ENCODE measurements at places on chromosomes 6 and 20.
A peak's percentile ranks its signal among the peaks of the same experiment; 100 is the strongest.

GRCh38 chr20:33313686-33314314, 30.8 kb downstream of the BPIFB1 start:
- no peak for DNase-seq

DNA sequence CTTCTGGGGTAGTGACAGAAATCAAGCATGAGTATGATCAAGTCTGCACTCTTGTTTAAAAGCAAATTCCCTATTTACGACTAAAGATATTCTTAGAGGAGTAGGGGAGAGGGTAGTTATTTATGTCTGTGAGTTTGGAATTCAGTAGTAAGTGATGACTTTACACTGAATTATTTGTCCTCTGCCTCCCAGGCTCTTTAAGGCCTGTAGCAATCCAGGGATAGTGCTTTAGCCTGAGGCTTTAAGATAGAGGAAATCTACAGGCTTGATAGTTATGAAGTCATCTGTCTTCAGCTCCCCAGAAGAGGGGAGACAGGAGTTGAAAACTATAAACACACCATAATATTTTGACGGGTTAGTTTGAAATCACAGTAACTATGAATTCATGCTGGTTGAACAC, 664.5 kb downstream of the EPM2A start:
- DNase-seq, result peak; percentile 50

DNA sequence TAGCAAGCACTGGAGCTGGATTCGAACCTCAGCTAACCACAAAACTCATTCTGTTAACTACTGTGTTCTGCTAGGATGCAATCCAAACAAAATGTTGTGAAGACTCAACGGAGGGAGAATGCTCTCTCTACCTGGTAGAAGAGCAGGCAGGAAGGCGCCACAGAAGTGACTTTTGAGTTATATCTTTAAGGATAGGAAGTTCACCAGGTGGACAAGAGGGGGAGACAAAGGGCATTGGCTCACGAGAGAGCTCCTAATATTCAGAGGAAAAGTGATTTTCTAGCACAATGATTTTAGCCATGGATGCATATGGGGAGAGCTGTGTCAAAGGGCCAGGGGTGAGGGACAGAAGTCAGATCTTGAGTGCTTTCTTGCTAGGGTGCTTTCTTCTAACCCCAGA, 108.4 kb upstream of the MAFB start:
- DNase-seq, result peak; percentile 56

DNA sequence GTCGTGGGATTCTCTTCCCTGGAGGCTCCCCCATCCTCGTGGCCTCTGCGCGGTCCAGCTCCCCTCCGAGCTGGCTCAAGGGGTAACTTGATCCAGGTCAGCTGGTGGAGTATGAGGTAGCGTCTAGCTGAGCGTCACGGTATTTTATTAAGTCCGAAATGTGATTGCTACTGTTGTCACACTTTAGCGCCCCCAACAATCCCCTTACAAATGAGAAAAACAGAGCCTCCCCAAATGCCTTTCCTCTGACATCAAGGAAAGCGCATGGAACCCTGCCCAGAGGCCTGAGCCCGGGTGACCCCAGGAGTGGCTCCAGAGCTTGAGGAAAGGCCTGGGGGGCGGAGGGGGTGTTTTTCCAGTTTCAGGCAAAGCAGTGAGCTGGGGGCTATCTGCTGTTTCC, 192.4 kb downstream of the ZMYND8 start:
- no peak for DNase-seq

GRCh38 chr6:135044639-135045038, 10.0 kb downstream of the HBS1L start:
- no peak for DNase-seq

DNA sequence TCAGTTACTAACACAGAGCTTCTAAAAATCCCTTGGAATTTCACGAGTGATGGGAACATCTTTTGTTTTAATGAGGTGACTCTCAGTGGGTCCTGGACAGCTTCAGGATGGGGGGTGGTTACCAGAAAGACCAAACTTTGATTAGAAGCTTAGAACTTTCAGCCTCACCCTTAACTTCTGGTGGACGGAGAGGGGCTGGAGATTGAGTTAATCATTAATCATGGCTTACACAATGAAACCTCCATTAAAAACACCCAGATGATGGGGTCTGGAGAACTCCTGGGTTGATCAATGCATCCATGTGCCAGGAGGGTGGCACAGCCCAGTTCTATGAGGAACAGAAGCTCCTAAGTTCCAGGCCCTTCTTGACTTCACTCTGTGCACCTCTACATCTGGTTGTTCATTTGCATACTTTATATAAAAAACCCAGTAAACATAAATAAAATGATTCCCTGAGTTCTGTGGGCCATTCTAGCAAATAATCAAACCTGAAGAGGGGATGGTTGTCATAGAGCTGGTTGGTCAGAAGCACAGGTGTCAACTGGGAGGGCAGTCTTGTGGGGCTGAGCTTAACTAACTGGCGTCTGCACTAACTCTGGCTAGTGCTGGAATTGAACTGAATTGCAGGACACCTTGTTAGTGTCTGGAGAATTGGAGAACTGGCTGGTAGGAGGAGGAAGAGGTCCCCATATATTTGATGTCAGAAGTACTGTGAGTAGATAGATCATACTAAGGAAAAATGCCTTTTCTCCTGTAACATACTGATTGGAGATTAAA, 10.3 kb downstream of the RMND1 start:
- DNase-seq, result no peak

DNA sequence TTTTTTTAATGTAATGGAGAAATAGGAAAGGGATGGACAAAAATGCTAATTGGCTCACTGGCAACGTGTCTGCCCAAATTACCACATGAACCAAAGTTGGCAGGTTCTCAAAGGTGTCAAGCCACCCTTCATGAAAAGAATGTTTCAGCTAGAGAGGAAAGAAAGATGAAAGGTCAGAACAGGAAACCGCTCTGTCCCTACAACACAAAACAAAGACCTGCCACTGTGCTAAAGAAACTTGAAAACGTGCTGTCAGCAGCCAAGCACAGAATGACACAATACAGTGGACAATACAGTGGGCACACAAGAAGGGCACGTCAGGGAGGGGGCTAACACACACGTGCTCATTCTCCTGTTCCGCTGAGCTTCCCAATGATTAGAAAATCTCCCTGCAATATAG, 4.9 kb downstream of the PREP start:
- no peak for DNase-seq

- peak; percentile 64 for DNase-seq
Observed at GRCh38 chr20:8116067-8116811, 15.8 kb upstream of the PLCB1 start.

GRCh38 chr6:31664790-31665500, at the start of gene GPANK1:
Gene GPANK1 (minus strand): TSS chr6:31664997. CDS start chr6:31664478, 519 bp downstream.
- peak; percentile 86 for DNase-seq

DNA sequence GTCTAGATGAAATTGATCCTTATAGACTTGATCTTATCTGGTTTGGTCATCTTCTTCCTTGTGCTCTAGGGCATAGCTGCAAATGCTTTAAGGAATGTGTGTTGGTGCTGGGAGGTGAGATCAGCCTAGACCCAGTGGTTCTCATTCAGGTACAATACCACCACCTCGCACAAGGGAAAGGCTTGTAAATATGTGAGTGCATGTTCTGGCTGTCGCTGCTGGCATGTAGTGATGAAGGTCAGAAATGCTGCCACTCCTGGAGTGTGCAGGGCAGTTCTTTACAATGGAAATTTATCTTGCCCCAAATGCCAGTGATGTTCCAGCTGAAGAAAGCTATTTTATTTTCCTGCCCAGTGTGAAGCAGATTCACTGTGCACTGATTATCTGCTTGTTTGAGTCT, 900.9 kb downstream of the QKI start:
- DNase-seq, result no peak

- no peak for DNase-seq
Observed at GRCh38 chr6:57048577-57048976, 2.1 kb downstream of the KIAA1586 start.

- DNase-seq, result no peak
Observed at GRCh38 chr6:110552901-110553641, 76.7 kb upstream of the SLC22A16 start.

DNA sequence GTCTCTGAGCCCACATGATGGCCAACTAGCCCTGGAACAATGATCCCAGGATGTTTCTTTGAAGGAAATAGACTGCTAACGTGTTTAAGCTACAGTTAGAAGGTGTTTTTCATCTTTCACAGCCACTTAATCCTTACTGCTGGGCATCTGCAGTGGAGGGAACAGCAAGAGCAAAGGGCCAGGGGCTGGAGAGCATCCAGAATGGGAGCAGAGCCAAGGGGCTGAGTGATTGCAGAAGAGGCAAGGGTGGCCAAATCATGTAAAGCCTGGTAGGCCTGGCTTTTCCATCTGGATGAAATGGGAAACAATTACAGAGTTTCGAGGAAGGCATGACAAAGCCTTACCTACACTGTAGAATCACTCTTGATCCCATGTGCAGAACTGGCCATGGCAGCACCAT, 18.7 kb upstream of the LAMP5 start:
- no peak for DNase-seq

- DNase-seq, result no peak
Observed at GRCh38 chr6:20918868-20919267, 384.6 kb downstream of the CDKAL1 start.

- DNase-seq, result no peak
Observed at GRCh38 chr20:5430670-5431069, 113.9 kb upstream of the PROKR2 start.

DNA sequence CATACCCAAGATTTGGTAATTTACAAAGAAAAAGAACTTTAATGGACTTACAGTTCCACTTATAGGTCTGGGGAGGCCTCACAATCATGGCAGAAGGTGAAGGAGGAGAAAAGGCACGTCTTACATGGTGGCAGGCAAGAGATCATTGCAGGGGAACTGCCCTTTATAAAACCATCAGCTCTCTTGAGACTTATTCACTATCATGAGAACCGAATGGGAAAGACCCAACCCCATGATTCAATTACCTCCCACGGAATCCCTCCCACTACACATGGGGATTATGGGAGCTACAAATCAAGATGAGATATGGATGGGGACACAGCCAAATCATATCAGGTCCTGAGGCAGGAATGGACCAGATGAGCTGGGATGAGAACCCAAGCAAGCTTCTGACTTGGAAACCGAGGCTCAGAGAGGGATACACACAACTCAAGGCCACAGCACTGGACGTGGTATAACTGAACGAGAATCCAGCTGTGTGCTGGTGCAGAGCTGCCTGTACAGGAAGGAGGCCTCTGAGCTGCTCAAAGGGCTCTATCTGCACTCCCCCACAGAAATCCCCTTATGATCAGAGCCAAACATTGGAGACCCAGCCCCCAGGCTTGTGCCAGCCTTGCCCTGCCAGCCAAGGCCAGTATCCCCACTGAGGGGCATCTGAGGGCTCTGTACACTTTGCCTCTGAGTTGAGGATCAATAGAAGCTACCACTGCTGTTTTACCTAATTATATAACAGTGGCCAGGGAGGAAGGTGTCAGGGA, 137.8 kb downstream of the CEBPB start:
- no peak for DNase-seq
